A549 treated with ZK216348 at 1 μM for 4 hours (cell line): ENCODE measurements at places on chromosomes 6 and 20. TPM values are rescaled to one million over a fixed set of nuclear protein-coding genes. Genes with fewer than 3 reads are reported as not detected.

NUS1 gene
- 17.5 to 28.8 TPM (median 27.0 TPM) in 5 replicates for total RNA-seq

CDH4 gene
- 6.1 to 9.9 TPM (median 7.4 TPM) in 5 replicates for total RNA-seq

FAM162B gene
- total RNA-seq, result not detected in 5 replicates

PRDM1 gene
- total RNA-seq, result 3.8 to 5.9 TPM (median 5.5 TPM) in 5 replicates

CHRNA4 gene
- total RNA-seq, result 0.06 to 0.63 TPM (median 0.45 TPM) in 5 replicates

SLC17A3 gene
- total RNA-seq, result 0.87 to 2.0 TPM (median 1.1 TPM) in 5 replicates

RGS17 gene
- 3.2 to 8.4 TPM (median 7.3 TPM) in 5 replicates for total RNA-seq

HLA-DQB2 gene
- not detected in 5 replicates for total RNA-seq

HLA-DQA1 gene
- not detected in 5 replicates for total RNA-seq

TRIM31 gene
- total RNA-seq, result 1.1 to 1.3 TPM (median 1.1 TPM) in 5 replicates

POPDC3 gene
- total RNA-seq, result 23.1 to 27.6 TPM (median 24.5 TPM) in 5 replicates

NR2E1 gene
- 0.09 TPM in 1 of 5 replicates, not detected in the others for total RNA-seq

CPNE5 gene
- total RNA-seq, result 0.05 to 0.14 TPM (median 0.11 TPM) in 4 of 5 replicates, not detected in the other

NCOA5 gene
- total RNA-seq, result 18.2 to 26.8 TPM (median 22.7 TPM) in 5 replicates

SRXN1 gene
- total RNA-seq, result 219 to 282 TPM (median 228 TPM) in 5 replicates

ZBP1 gene
- total RNA-seq, result not detected in 5 replicates

BCKDHB gene
- total RNA-seq, result 4.1 to 8.3 TPM (median 6.0 TPM) in 5 replicates

GLP1R gene
- total RNA-seq, result not detected in 5 replicates

FRK gene
- 0.93 to 1.7 TPM (median 1.3 TPM) in 5 replicates for total RNA-seq

CYP39A1 gene
- total RNA-seq, result 0.08 to 0.13 TPM in 2 of 5 replicates, not detected in the others

TOX2 gene
- total RNA-seq, result 8.6 to 13.1 TPM (median 11.3 TPM) in 5 replicates
